Activated T-helper 1 cell treated with anti-CD3 and anti-CD28 coated beads, Interleukin-2, amount 50 U/mL, for 16 hours (primary cell): ENCODE measurements at places on chromosomes 2 and 18.

- DNase-seq = no peak
These were observed 169.7 kb upstream of the NOSTRIN start for GRCh38 chr2:168632709-168633121.

DNA sequence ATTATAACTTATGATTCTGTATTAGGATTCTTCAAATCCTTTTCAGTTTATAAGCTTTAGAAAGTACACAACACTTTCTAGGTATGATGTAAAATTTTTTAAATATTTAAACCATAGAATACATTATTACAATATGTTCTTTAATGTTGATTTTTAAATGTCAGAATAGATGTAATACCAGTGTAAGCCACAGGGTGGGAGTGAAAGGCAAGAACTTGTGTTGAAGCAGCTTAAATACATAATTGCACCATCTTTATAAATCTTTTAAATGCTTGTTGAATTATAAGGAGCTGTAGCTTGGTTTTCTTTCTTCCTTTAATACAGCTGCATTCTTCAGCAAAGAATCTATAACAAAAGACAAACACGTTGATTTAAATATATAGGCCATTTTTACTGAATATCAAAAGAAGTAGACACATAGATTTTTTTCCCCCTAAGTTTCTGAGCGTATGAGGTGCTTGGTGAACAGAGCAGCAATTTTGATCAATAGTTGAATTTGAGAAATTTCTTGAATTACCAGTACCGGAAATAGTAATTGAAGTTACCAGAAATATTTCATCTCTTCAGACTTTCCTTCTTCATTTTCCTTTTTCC, 63.0 kb downstream of the TANK start:
- no peak for DNase-seq

GRCh38 chr18:22286585-22286984, 117.2 kb downstream of the GATA6 start:
- DNase-seq = no peak

- DNase-seq = no peak
These were observed 891.8 kb downstream of the DSC3 start for GRCh38 chr18:30150586-30151250.

- DNase-seq = no peak
These were observed 184.0 kb downstream of the SCG2 start for GRCh38 chr2:223418131-223418530.

- no peak for DNase-seq
These were observed 94.0 kb upstream of the ATP5MC3 start for GRCh38 chr2:175275539-175275938.

DNA sequence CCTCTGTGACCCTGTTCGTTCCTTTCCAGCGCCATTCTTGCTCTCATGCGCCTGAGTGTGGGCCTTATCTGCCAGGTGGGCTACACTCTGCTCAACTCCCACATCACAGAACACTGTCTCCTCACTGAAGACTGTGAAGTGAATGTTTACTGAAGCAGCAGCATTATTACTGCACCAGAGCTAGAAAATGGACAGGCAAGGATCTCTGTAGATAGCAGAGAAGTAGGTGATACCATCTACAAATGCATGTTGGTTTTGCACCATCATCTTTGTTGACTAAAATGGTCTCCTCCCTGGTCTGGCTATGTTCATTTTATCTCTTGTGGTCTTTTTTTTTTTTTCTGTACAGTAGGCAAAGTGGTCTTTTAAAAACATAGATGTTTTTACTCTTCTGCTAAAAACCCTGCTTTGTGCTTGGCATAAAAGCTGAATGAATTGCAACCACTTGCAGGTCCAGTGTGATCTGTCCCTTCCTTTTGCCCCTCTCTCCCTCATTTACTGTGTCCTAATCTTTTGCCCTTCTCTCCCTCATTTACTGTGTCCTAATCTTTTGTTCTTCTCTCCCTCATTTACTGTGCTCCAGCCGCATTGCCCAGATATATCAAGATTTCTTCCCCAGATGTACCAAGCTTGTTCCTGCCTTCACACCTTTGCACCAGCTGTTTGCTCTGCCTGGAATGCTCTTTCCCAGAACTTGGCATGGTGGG, 35.4 kb downstream of the BABAM2 start:
- DNase-seq = no peak

DNA sequence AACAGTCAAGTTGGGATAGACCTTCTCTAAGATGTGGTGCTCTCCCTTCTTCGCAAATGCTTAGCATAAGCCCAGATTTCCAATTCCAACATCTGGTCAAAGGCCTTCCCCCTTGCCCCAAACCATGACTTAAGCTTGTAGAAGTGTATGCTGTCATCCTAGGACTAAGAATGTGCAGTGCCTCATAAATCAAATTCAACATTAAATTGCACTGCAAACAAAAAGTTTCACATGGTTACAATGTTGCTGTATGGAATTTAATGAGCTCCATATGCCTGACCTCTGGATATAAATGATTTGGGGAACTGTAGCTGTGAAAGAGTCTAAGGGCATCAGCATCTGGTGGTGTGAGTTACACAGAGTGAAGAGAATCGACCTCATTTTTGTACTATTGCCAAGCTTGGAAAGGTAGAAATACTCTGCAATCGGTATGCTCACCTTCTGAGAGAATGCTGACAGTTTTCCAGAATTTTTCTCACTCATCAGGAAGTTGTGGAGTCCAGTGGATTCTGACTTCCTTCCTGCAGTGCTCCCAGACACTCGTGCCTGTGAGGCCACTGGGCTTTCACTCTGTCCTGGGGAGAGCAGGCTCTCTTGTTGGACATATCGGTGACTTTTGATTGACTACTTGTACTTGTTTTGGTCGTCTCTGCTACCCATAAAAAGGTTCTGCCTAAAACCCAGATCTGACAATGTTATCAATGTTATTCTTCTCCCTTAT, 40.6 kb downstream of the FASTKD2 start:
- DNase-seq = no peak

- no peak for DNase-seq
These were observed 641 bp upstream of the ITGA6 start for GRCh38 chr2:172426635-172427255.

DNA sequence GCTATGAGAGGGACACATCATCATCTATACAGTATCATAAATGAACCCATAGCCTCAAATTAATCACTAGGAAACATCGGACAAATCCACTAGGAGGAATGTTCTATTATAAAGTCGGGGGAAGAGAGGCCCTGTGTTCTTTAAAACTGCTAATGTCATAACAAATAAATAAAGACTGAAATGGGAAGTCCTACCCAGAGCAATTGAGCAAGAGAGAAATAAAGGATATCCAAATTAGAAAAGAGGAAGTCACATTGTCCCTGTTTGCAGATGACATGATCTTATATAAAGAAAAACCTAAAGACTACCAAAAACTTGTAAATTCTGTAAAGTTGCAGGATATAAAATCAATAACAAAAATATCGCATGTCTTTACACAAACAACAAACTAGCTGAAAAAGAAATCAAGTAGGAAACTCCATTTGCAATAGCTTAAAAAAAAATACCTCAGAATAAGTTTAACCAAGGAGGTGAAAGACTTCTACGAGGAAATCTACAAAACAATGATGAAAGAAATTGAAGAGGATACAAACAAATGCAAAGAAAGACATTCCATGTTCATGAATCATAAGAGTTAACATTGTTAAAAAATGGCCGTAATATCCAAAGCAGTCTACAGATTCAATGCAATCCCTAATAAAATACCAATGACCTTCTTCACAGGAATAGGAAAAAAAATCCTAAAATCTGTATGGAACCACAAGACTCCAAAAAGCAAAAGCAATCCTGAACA, 30.6 kb downstream of the RTN4 start:
- no peak for DNase-seq

- DNase-seq = no peak
These were observed 156.2 kb downstream of the HDAC4 start for GRCh38 chr2:239244625-239245024.

DNA sequence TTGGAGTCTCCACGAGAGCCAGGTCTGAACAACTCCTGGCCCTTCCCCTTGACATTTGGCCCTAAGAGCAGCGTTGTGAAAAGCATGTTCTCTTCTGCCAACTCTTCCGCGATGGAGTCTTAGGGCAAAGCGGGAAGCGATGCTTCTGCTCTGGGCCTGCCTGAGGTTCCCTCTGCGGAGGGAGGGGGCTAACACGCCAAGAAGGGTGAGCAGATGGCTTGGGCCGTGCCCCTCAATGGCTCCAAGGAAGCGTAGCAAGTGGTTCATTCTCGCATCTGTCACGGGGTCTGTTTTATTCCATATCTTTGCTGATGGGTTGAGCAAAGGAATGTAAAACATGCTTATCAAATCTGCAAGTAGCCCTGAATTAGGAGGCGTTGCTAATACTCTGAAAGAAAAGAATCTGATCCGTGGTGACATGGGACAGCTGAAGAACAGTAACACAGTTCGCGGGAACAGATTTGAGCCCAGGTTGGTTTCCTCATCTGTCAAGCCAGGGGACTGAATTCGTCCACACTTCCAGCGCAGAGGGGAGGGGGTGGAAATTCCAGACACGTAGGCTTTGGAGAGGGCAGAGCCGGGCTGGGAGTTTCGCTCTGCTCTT, 38.0 kb downstream of the DNMT3A start:
- no peak for DNase-seq

- no peak for DNase-seq
These were observed 1641.3 kb upstream of the SLC39A10 start for GRCh38 chr2:194015751-194016150.

- DNase-seq = no peak
These were observed 16.2 kb upstream of the PDE11A start for GRCh38 chr2:178088774-178089270.

- no peak for DNase-seq
These were observed 10.6 kb downstream of the PLCD4 start for GRCh38 chr2:218618102-218618860.

GRCh38 chr2:72605836-72606442, 219.9 kb downstream of the EXOC6B start:
- no peak for DNase-seq

DNA sequence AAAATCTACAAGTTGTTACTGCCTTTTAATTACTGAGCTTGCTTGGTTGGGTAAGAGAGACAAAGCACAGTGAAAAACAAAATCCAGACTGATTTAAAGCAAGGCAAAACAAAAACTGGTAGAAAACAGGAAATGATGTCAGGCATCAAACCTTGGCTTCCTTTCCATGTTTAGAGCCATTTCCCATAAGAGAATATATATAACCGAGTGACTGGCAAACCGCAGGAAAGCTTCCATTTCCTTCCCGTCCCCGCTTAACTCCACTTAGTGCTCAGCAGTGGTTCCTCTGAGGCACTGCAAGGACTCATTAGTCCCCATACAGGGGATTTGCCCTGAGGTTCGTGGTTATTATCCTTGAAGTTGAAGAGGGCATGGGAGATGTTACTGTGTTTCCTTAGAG, 446.3 kb downstream of the LPIN1 start:
- no peak for DNase-seq

DNA sequence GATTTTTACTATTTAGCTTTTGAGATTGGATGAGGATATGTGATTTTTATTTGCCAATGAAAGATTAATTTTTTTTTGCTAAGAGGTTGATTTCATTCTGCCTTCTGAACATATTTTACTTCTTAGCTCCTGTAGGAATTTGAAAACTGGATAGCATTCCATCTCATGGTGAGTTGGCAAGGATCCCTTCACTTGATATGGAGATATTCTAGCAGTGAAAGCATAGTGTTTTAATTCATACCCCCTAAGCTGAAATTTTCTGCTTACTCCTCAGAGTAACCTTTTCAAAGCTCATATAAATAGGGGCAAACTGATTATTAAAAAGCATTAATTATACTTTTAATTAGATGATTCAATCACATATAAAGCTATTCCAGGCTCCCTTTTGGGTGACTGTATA, 61.0 kb upstream of the KCNJ3 start:
- no peak for DNase-seq

DNA sequence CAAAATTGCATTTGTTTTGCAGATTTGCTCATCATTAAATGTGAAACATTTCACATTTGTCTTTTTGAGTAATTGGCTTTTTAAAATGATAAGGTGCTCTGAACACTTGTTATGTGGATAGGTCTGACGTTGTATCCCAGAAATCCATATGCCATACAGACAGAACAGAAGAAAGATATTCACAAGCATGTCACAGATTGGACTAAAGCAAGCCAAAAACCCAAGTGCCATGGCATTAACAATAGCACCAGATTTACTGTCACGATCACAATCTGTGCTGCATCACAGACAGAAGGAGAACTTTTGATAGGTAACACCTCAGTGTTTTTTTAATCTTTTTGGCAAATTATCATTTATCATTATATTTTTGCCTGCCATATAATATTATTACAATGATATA, 272.6 kb downstream of the ARHGAP15 start:
- DNase-seq = no peak

DNA sequence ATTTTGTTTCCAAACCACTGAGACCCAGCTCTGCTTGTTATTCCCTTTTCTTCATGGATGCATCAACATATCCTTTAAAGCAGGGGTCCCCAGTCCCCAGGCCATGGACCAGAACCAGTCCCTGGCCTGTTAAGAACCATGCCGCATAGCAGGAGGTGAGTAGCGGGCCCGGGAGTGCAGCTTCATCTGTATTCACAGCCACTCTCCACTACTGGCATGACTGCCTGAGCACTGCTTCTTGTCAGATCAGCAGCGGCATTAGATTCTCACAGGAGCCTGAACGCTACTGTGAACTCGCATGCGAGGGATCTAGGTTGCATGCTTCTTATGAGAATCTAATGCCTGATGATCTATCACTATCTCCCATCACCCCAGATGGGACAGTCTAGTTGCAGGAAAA, 1.6 kb upstream of the POLI start:
- no peak for DNase-seq

- no peak for DNase-seq
These were observed 144.2 kb downstream of the ALK start for GRCh38 chr2:29777161-29777560.

DNA sequence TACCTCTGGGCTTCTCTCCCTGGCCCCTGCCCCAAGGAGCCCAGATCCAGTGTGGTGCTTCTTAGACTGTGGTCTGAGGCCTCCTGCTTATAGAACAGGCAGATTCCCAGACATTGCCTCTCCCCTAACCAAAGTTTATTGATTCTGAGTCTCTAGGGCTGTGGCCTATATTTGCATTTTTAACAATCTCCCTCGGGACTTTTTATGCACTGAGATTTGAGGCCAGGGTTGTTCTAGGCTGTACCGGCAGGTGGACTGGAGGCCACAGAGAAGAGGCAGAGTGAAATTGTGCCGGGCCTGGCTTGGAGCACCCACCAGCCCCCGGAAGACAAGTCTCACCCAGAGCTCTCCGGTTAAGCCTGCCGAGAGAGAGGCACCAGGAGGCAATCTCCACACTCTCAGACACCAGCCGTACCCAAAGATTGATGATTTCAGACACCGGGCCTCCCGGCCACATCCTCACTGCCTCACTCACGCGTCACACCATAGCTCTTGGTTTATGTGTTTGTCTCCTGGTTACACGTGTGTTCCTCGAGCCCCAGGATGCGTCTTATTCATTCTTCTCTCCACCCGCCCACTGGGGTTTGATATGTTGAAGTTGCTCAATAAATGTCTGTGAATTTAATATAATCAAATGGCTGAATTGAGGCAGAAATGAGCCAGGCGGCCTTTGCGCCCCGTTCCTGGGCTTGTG, 203.7 kb downstream of the KLHL29 start:
- no peak for DNase-seq

GRCh38 chr2:191171708-191172355, 21.0 kb upstream of the STAT4 start:
- DNase-seq = no peak
